Myometrial cell (primary cell): ENCODE measurements at places on chromosomes 2 and 18. TPM values are rescaled to one million over a fixed set of nuclear protein-coding genes. Genes with fewer than 3 reads are reported as not detected.

FBXO48 gene
- 0.29 and 0.35 TPM in 2 replicates for total RNA-seq

SH3RF3 gene
- total RNA-seq, result 11.9 and 15.9 TPM in 2 replicates

KCNF1 gene
- total RNA-seq, result not detected in 2 replicates

ACTG2 gene
- 8.6 and 12.4 TPM in 2 replicates for total RNA-seq

GCG gene
- not detected in 2 replicates for total RNA-seq

SH3YL1 gene
- total RNA-seq, result 14.4 and 18.1 TPM in 2 replicates

CXCR1 gene
- total RNA-seq, result not detected in 2 replicates

ELOA2 gene
- total RNA-seq, result not detected in 2 replicates

ANKRD23 gene
- total RNA-seq, result not detected in 2 replicates

TTR gene
- not detected in 2 replicates for total RNA-seq

CNTNAP5 gene
- not detected in 2 replicates for total RNA-seq

EHBP1 gene
- total RNA-seq, result 34.6 and 34.9 TPM in 2 replicates

ZNF521 gene
- 1.2 and 2.1 TPM in 2 replicates for total RNA-seq

DNAH7 gene
- 0.18 and 0.86 TPM in 2 replicates for total RNA-seq

MERTK gene
- total RNA-seq, result not detected in 2 replicates

HOXD13 gene
- total RNA-seq, result 0.29 and 0.53 TPM in 2 replicates

AQP12B gene
- not detected in 2 replicates for total RNA-seq

TBR1 gene
- not detected in 2 replicates for total RNA-seq

HK2 gene
- 1.2 and 2.3 TPM in 2 replicates for total RNA-seq

KLHL14 gene
- not detected in 2 replicates for total RNA-seq

EPHA4 gene
- total RNA-seq, result 7.8 TPM in 2 replicates

SP5 gene
- total RNA-seq, result not detected in 2 replicates

FEV gene
- total RNA-seq, result not detected in 2 replicates

DUSP28 gene
- 1.9 and 7.2 TPM in 2 replicates for total RNA-seq

CFAP221 gene
- total RNA-seq, result under 0.01 TPM in 1 of 2 replicates, not detected in the other

CFAP53 gene
- 0.53 and 1.2 TPM in 2 replicates for total RNA-seq

LOXL3 gene
- total RNA-seq, result 12.9 and 15.6 TPM in 2 replicates

CRACDL gene
- total RNA-seq, result not detected in 2 replicates

GPR75 gene
- 1.4 and 1.8 TPM in 2 replicates for total RNA-seq

FAM228A gene
- total RNA-seq, result under 0.01 TPM in 1 of 2 replicates, not detected in the other

CNRIP1 gene
- total RNA-seq, result 30.8 and 44.7 TPM in 2 replicates

CYRIA gene
- total RNA-seq, result 1.4 and 3.0 TPM in 2 replicates

STK36 gene
- total RNA-seq, result 18.3 and 45.3 TPM in 2 replicates

FOXD4L1 gene
- not detected in 2 replicates for total RNA-seq

LOXHD1 gene
- total RNA-seq, result not detected in 2 replicates

IL1A gene
- under 0.01 TPM in 1 of 2 replicates, not detected in the other for total RNA-seq

KIF5C gene
- total RNA-seq, result 0.18 and 0.29 TPM in 2 replicates
